ENCODE measurements at places on chromosomes 2 and 18.

DNA sequence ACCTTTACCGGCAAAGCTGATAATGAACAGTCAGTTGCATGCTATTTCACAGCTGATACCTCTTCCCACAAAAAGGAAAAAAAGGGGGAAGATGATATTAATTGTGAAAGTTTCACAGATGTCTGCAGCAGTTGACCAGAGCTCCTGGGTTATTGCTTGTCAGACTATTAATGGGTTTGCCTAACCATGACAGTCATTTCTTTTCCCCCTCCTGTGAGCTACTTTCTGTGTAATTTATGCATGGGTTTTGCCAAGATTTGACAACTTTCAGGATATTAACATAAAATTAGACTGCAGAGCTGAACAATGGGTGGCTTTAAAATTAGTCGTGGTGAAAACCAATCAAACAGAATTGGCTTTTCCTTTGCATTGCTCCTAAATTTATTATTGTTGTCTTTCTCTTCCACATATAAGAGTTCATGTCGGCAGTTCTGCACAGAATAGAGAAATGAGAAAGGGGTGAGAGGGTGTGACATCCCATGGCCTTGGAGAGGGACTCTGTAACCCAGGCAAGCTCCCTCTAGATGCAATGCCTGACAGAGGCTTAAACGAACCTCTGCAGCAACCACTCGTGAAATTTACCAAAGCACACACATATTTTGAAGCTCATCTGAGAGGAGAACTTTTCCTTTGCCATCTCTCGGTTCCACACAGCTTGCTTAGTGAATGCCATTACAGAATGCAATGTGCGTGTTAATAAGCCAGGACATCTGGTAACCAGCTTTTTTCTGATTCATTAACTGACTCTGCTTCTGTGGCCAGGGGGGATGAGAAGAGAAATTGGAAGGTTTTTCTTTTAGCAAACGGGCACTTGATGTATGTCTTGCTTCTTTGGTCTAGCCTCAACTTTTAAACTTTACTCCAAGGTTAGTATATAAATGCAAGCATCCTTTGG is 82.2 kb upstream of the ITGA4 start:
- DNase-seq = no peak

- DNase-seq = no peak
These were observed 60.9 kb downstream of the BCL11A start for GRCh38 chr2:60492548-60492947.

GRCh38 chr2:216302981-216303676 is 69.2 kb downstream of the MARCHF4 start:
- DNase-seq = no peak

DNA sequence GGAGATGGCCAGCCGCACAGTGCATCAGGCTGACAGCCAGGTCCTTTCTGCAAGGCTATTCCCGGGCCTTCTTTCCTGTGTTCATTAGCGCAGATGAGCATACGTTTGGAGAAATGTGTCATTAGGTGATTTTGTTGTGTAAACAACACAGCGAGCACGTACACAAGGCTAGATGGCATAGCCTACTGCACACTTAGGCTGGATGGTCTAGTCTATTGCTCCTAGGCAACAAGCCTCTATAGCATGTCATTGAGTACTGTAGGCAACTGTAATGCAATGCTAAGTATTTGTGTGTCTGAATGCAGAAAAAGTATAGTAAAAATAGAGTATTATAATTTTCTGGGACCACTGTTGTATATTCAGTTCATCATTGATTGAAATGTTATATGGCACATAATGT is 50.9 kb upstream of the PHLPP1 start:
- no peak for DNase-seq

- no peak for DNase-seq
These were observed 11.7 kb downstream of the HSBP1L1 start for GRCh38 chr18:79975985-79976680.
